Skin of body (tissue), 3 donors: ENCODE measurements at places on chromosomes 2 and 18. TPM values are rescaled to one million over a fixed set of nuclear protein-coding genes. Genes with fewer than 3 reads are reported as not detected.

The CBLN2 gene
- 2.0 TPM for total RNA-seq

The GPR45 gene
- total RNA-seq, result not detected

The NT5C1B gene
- total RNA-seq, result not detected

The SIX2 gene
- 0.39 TPM for total RNA-seq

The ACMSD gene
- total RNA-seq, result not detected

The RNU2-63P gene
- not detected for total RNA-seq

The LDLRAD4 gene
- 28.2 TPM for total RNA-seq

The SKOR2 gene
- total RNA-seq, result not detected

The THSD7B gene
- total RNA-seq, result 8.1 TPM

The CARF gene
- 12.3 TPM for total RNA-seq

The ACP1 gene
- 95.7 TPM for total RNA-seq

The ARL4C gene
- 17.2 TPM for total RNA-seq

The NEU2 gene
- 1.4 TPM for total RNA-seq

The NR4A2 gene
- 5.9 TPM for total RNA-seq

The STPG4 gene
- total RNA-seq, result not detected

The PMAIP1 gene
- 12.9 TPM for total RNA-seq

The ABCG5 gene
- not detected for total RNA-seq

The CCBE1 gene
- total RNA-seq, result 9.3 TPM

The CCDC150 gene
- total RNA-seq, result 6.3 TPM

The CD8B2 gene
- 0.10 TPM for total RNA-seq

The POTEI gene
- 0.10 TPM for total RNA-seq

The VSNL1 gene
- 21.9 TPM for total RNA-seq

The FTCDNL1 gene
- 2.2 TPM for total RNA-seq

The CCDC68 gene
- total RNA-seq, result 1.3 TPM

The CIDEA gene
- total RNA-seq, result 11.1 TPM

The ANKRD62 gene
- total RNA-seq, result not detected

The LRATD1 gene
- total RNA-seq, result 27.8 TPM

The SDC1 gene
- total RNA-seq, result 127 TPM

The IL1R2 gene
- total RNA-seq, result 15.6 TPM

The TEX261 gene
- 14.3 TPM for total RNA-seq

The ANKRD30BL gene
- total RNA-seq, result 1.4 TPM

The EMX1 gene
- total RNA-seq, result not detected

The CASP8 gene
- total RNA-seq, result 17.0 TPM

The CXCR4 gene
- total RNA-seq, result 51.5 TPM

The SPATA3 gene
- not detected for total RNA-seq
